ENCODE measurements at places on chromosomes 5 and 9.

- no peak for DNase-seq
Measured at GRCh38 chr9:108093773-108094675, 604.5 kb upstream of the KLF4 start.

DNA sequence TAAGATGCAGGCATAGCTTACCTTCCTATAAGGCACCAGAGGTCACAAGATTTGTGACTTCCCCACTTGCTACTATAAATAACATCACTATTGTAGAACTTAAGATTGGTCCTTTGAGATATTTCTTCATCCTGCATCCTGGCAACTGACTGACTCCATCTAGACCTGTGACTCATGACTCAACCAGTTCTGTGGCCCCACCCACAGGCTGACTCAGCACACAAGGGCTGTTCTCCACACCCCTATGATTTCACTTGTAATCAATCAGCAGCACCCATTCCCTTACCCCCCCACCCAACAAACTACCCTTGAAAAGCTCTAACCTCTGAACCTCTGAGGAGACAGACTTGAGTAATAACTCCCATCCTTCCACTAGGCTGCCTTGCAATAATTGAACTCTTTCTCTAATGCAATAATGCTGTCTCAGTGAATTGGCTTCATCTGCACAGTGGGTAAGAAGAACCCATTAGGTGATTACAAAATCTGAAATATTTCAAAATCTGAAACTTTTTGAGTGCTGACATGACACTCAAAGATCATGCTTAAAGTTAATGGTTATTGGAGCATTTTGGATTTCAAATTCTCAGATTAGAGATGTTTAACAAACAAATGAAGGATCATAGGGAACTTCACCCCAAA is 296.7 kb downstream of the ARL15 start:
- DNase-seq: no peak

- no peak for DNase-seq
Measured at GRCh38 chr9:15501179-15501578, 9.6 kb downstream of the PSIP1 start.

- DNase-seq: no peak
Measured at GRCh38 chr9:5536684-5537083, 26.4 kb downstream of the PDCD1LG2 start.

DNA sequence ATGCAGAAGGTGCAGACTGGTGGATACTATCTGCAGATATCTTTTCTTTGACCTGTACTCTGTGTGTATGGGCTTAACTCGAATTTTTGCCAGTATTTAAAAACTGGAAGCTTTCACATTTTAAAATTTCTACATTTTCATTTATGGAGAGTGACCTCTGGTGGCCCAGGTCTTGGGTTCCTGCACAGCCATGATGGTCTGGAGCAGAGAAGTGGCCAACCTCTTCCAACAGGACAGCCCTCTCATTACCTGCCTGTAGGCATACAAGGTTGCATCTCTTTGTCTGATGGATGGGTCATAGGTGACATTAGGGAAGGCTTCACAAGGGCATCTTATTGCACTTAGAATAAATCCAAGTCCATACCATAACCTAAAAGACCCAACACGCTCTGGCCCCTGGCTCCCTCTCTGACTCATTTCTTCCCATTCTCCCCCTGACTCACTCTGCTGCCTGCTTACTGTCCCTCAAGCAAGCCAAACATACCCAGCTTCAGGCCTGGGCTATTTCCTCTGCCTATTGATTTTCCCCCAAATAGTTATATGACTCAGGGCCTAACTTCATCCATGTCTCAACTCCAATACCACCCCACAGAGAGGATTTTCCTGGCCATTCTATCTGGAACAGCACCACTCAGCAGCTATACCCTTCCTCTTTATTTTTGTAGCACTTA is 113.3 kb upstream of the SLC1A3 start:
- DNase-seq: no peak

Measured in D721Med (cell line).